Left cardiac atrium (tissue), 4 donors: ENCODE measurements at places on chromosomes 11 and 22.

DNA sequence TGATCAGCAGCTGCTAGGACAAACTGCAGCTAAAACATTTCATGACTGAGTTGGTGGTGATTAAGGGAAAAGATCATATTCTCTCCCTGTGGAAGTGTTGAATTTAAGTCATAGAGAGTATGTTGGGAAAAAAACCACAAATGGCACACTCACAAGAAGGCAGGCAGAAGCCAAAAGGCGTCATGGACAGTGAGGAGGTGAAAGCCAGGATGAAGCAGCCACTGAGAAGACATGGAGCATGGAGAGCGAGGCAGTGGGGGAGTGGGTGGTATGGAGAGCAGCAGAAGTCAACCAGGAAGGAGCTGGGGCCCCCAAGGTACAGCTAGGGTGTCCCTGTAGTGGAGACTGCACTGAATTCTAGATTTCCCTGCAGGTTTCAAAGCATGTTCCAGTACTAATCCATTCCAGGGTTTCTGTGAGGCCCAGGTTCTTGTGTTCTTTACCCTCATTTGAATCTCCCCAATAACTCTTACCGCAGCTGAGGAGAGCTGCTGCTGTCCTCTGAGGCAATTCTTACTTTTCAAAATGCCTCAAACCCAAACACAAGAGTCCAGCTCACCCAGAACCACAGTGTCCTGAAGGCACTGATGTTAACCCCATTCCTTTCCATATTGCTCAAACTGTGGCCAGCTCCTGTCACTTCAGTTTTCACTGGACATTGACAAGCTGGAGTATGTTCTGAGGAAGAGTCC, 191.8 kb upstream of the E2F8 start:
- DNase-seq: no peak

- DNase-seq: no peak
Measured at GRCh38 chr22:43434275-43434927, 22.6 kb downstream of the MPPED1 start.

DNA sequence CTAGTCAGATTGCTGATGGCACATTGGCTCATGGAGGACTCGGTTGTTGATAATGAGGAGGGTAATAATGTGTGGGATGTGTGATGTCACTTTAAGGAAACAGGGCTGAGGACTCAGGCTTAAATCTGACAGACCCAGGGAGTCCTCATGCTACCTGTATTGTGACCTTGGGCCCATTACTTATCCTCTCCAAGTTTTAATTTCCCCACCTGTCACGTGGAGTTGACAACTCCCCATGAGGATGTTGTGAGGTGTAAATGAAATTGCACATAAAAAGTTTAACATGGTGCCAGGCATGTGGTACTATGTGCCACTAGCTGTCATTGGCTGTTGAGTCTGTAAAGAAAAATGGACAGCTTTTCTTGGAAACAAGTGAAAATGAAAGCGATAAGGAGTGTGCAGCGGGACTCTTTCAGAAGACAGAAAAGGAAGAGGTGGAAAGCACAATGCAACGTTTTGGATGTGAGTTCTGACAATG, 15.3 kb downstream of the IL10RA start:
- no peak for DNase-seq

GRCh38 chr22:28116219-28116673, 197.2 kb upstream of the PITPNB start:
- peak; percentile 59 for DNase-seq

- DNase-seq: no peak
Measured at GRCh38 chr22:21069375-21069774, 23.6 kb downstream of the LRRC74B start.

DNA sequence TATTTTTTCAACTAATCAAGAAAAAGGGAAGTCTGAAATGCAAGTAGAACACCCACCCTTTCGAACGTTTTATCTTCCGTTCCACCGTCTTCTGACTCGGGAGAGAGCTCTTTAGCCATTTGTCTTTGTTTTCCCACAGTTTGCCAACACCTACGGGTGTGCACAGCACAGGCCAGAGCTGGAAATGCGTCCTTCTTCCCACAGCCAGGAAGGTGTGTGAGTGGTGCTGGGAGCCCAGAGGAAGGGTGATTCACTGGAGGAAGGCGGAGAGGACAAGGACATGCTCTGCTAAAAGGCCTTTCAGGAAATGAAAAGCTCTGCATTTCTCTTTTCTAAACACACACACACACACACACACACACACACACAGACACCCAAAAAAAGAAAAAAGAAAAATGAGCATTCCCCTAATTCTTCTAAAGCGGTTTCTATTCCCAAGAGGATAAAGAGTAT, 18.5 kb downstream of the ENDOD1 start:
- DNase-seq: peak; percentile 74

DNA sequence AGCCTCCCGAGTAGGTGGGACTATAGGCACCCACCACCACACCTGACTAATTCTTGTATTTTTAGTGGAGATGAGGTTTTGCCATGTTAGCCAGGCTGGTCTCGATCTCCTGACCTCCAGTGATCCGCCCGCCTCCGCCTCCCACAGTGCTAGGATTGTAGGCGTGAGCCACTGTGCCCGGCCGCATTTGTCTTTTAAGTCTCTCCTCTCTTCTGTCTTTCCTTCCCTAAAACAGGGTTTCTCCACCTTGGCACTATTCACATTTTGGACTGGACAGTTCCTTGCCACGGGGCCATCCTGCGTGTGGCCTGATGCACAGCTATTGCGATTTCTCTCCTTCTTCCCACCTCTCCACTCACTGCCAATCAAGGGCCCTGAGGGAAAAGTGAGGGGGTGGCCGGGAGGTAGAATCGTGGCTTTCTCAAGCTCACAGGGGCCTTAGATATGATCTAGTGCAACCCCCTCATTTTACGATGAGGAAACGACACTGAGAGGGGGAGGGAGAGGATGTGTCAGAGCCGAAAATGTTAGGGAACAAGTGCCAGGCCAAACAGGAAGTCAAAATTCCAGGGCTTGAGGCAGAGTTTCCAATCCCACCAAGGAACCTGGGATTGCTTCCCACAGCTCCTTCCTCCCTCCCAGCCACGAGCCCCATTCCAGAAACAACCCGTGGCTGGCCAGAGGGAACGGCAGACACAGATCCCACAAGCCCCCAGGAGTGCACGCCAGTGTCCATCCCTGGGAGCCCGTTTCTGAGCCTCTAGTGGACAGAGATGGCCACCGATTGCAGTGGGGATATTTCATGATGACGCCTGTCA, 21.2 kb downstream of the SCGB1A1 start:
- peak; percentile 70 for DNase-seq
